Neural progenitor cell (in vitro differentiated cells): ENCODE measurements at places on chromosomes 3 and 15. TPM values are rescaled to one million over a fixed set of nuclear protein-coding genes. Genes with fewer than 3 reads are reported as not detected.
A peak's percentile ranks its signal among the peaks of the same experiment; 100 is the strongest.

FAM43A gene
- 0.80 and 2.6 TPM in 2 replicates for total RNA-seq

GRCh38 chr15:99717161-99718009, 15.9 kb downstream of the LYSMD4 start:
- DNase-seq, result no peak
- no peak overlapping the region for H3K4me3 ChIP-seq
- no peak overlapping the region for H3K27ac ChIP-seq
- H3K36me3 ChIP-seq, result no peaks in the 10 kb centered on the region

ASB14 gene
- total RNA-seq, result not detected in 2 replicates

DNA sequence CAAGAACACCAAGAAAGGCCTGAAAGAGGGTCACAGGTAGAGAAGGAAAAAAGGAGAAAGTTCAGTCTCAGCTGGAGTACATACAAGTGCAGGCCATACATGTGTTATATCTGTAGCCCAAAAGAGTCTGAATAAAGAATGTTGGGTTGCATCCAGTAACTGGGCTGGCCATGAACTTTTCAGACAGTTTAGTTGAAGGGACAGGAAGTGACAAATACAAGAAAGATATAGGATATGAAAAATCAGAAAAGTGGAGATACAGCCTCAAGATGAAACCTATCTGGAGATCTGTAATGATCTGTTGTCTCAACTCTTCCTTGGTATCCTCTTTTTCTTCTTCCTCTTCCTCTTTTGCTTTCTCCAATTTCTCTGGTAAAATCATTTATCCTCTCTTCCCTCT, 671.7 kb downstream of the MECOM start:
- no peak for DNase-seq
- no peak overlapping the region for H3K4me3 ChIP-seq
- H3K36me3 ChIP-seq, result no peaks in the 10 kb centered on the region
- no peak overlapping the region for H3K27ac ChIP-seq
- H3K27me3 ChIP-seq, result no peaks in the 10 kb centered on the region

POLR2H gene
- total RNA-seq, result 128 and 173 TPM in 2 replicates

PGBD4 gene
- 0.93 and 1.7 TPM in 2 replicates for total RNA-seq

- no peaks in the 10 kb centered on the region for H3K4me1 ChIP-seq
- H3K27me3 ChIP-seq, result no peaks in the 10 kb centered on the region
- no peak for DNase-seq
- no peaks in the 10 kb centered on the region for H3K36me3 ChIP-seq
- H3K27ac ChIP-seq, result no peak overlapping the region
Measured at GRCh38 chr3:34742151-34742550, 897.2 kb upstream of the ARPP21 start.

DNA sequence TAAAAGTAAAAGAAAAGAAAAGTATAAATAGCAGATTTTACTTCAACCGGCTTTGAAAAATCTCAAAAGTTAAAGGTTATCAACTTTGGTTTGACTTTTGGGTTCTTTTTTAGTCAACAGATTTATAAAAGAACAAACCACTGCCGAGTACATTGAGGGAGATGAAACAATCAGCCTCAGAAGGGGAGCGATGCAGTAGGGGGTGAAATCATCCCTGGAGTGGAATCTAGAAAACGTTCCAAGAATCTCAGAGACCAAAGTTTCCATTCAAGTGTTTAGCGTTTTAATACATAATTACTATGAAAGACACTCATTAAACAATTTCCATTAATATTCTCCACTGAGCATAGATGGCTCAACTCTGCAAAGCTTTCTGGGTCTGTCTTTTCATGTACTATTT, 745.5 kb downstream of the NR2F2 start:
- no peak overlapping the region for H3K27ac ChIP-seq
- H3K4me1 ChIP-seq, result peaks cover 12% of the 10 kb centered on the region
- DNase-seq, result no peak
- no peaks in the 10 kb centered on the region for H3K27me3 ChIP-seq

SNURF gene
- 21.1 and 40.1 TPM in 2 replicates for total RNA-seq

DNA sequence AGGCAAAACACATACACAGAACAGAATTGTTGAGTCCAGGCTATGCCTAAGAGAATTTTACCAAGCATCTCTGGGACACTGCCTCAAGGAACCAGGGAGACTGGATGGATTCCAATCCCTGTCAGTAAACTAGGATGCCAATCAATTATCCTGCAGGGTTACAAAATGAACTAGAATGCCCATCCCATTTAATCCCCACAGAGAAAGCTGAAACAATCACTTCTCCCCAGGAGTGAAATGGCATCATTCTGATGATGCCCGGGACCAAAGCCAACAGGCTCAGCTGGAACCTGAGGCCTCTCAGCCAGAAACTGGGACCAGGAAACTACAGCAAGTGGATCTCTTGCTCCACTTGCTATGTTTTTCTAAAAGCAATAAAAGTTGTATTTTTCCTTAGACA, 130.0 kb upstream of the TJP1 start:
- H3K27ac ChIP-seq, result no peak overlapping the region
- peak; percentile 40 for DNase-seq
- no peaks in the 10 kb centered on the region for H3K36me3 ChIP-seq
- no peaks in the 10 kb centered on the region for H3K27me3 ChIP-seq
- H3K4me1 ChIP-seq, result peaks cover 13% of the 10 kb centered on the region
- no peak overlapping the region for H3K4me3 ChIP-seq

DNA sequence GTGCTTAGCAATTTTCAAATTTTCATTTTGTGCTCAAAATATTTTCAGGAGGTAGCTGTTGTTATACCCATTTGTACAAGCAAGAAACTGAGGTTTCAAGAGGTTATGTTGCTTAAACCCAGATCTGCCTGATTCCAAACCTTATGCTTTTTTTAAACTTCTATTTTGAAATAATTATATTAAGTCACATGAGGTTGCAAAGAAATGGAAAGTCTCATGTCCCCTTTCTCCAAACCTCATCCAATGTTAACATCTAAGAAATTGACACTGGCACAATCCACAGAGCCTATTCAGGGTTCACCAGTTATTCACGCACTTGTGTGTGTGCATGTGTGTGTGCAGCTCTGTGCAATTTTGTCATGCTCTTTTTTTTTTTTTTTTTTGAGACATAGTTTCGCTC, 35.1 kb downstream of the B3GNT5 start:
- no peak overlapping the region for H3K4me3 ChIP-seq
- no peak for DNase-seq
- no peaks in the 10 kb centered on the region for H3K4me1 ChIP-seq

DNA sequence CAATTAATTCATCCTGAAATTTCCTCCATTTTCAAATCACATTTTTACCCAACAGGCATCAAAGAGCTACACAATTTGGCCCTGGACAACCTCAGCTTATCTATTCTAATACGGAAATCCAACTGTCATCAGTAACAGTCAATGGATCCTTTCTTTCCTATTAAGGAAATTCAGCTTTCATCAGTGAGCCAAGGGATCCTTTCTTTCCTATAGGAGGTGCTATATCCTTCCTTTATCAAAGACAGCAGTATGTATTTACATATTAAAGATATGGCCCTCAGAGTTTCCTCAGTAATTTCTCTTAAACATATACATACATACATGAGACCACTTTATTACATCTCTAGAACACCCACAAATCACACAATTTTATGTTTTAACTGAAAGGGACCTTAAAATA, 10.1 kb downstream of the DHX36 start:
- no peak overlapping the region for H3K27ac ChIP-seq
- H3K4me3 ChIP-seq, result no peak overlapping the region
- no peak for DNase-seq
- no peaks in the 10 kb centered on the region for H3K27me3 ChIP-seq
- peaks cover 38% of the 10 kb centered on the region for H3K36me3 ChIP-seq

GRCh38 chr15:90009301-90010022, 8.3 kb downstream of the ZNF710 start:
- peaks cover 25% of the 10 kb centered on the region for H3K4me1 ChIP-seq
- H3K36me3 ChIP-seq, result no peaks in the 10 kb centered on the region
- H3K27ac ChIP-seq, result no peak overlapping the region
- no peaks in the 10 kb centered on the region for H3K27me3 ChIP-seq
- H3K4me3 ChIP-seq, result no peak overlapping the region

TMEM207 gene
- not detected in 2 replicates for total RNA-seq

DNA sequence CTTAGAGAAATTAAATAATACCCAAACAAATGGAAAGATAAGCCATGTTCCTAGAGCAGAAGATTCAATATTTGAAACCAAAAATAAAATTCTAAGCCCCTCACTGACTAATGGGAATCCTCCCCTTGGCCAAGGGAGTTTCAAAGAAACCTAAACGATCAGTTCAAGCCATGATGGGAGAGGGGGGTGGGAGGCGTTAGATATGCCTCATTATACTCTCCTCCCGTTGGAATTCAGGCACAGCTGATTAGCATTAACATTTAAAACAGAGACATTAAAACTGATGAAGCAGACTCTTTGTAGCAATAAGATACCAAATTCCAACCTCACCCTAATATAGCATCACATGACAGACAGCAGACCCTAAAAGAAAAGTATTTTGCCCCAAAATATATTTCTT, 32.9 kb downstream of the OCA2 start:
- H3K4me3 ChIP-seq, result no peak overlapping the region
- no peak for DNase-seq
- no peaks in the 10 kb centered on the region for H3K4me1 ChIP-seq
- H3K27ac ChIP-seq, result no peak overlapping the region
- H3K36me3 ChIP-seq, result no peaks in the 10 kb centered on the region

DNA sequence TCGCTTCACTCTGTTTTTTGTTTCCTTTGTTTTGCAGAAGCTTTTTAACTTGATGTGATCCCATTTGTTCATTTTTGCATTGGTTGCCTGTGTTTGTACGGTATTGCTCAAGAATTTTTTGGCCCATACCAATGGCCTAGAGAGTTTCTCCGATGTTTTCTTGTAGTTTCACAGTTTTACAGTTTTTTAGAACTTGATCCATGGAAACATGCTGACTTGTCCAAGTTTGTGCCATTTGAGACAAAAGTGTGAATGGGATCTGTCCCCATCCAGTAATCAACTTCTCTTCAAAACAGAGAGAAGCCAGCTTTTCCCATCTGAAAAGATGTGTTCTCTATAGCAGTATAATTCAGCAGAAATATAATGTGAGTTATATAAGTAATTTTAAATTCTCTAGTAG, 266.5 kb upstream of the LRTM1 start:
- H3K27ac ChIP-seq, result no peak overlapping the region
- no peak overlapping the region for H3K4me3 ChIP-seq
- DNase-seq, result no peak
- H3K27me3 ChIP-seq, result no peaks in the 10 kb centered on the region

GRCh38 chr3:197253238-197253947, 45.0 kb downstream of the DLG1 start:
- peaks cover 50% of the 10 kb centered on the region for H3K4me1 ChIP-seq
- DNase-seq, result no peak
- no peaks in the 10 kb centered on the region for H3K27me3 ChIP-seq
- H3K4me3 ChIP-seq, result no peak overlapping the region
- no peak overlapping the region for H3K27ac ChIP-seq
- peaks cover 21% of the 10 kb centered on the region for H3K36me3 ChIP-seq

GRCh38 chr15:47746516-47746915, 29.2 kb downstream of the SEMA6D start:
- DNase-seq, result peak; percentile 15
- H3K4me1 ChIP-seq, result peaks cover 25% of the 10 kb centered on the region
- H3K27me3 ChIP-seq, result peaks cover 19% of the 10 kb centered on the region
- H3K36me3 ChIP-seq, result no peaks in the 10 kb centered on the region

- H3K36me3 ChIP-seq, result no peaks in the 10 kb centered on the region
- H3K27me3 ChIP-seq, result peaks cover 98% of the 10 kb centered on the region
Measured at GRCh38 chr15:52791776-52792175, 1.6 kb upstream of the ONECUT1 start.

DNA sequence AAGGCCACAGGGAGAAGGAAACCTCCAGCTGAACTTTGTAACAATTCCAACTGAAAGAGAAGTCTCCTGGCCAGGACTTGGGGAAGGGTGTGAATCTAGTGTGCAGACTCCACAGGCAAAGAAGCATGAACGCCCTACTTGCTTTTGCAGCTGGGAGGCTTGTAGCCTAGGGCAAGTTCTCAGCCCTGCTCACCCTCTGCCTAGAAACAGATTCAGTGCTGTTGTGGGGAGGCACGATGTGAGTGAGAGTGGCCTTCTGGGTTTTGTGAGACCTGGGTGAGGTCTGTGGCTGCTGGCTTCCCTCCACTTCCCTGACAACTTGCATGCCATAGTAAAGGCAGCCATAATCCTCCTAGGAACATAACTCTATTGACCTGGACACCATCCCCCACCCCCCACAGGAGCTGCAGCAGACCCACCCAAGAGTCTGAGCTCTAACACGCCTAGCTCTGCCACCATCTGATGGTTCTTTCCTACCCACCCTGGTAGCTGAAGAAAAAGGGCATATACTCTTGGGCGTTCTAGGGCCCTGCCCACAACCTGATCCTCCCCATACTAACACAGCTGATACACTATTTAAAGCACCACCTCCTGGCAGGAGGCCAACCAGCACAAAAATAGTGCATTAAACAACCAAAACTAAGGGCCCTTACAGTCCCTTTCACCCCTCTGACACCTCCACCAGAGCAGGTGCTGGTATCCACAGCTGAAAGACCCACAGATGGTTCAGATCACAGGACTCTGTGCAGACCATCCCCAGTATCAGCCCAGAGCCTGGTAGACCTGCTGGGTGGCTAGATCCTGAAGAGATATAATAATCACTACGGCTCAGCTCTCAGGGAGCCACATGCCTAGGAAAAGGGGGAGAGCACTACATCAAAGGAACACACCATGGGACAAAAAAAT, 426.5 kb downstream of the IGSF11 start:
- no peaks in the 10 kb centered on the region for H3K4me1 ChIP-seq
- no peak overlapping the region for H3K27ac ChIP-seq
- H3K36me3 ChIP-seq, result no peaks in the 10 kb centered on the region
- DNase-seq, result no peak
- no peak overlapping the region for H3K4me3 ChIP-seq

MEIS2 gene
- 18.3 and 21.5 TPM in 2 replicates for total RNA-seq
